ENCODE measurements at places on chromosomes 4 and X. TPM values are rescaled to one million over a fixed set of nuclear protein-coding genes. Genes with fewer than 3 reads are reported as not detected.

- DNase-seq = no peak
Observed at GRCh38 chrX:153517946-153518834, 748 bp downstream of the ATP2B3 start.

DNA sequence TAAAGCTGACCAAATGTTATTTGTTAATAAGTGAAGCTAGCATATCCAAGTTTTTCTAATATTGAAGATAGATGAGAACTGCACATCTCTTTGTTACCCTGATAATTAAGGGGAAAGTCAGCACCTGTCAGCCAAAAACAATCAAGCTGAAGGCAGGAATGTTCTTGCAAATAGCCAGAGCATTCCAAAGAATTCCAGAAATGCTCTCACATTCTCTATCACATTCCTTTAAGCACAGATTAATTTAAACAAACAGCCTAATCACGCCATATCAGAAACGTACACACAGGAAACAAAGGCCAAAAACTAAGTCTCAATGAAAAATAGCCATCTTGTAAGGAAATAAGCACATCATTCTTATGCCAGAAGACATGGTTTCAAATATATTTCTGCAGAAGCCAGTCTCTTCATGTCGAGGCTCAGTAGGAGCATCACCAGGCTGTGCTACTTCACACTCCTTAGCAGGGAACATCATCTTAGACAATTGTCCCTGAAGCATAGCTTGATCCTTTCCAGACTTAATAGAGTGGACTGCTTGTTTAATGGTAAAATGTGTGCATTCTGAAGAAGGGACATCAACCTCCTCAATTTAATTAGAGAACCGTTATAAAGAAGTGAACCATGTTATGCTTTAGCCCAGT, 252.9 kb upstream of the TTC29 start:
- no peak for DNase-seq

- DNase-seq = no peak
Observed at GRCh38 chrX:154818916-154819770, 13.9 kb upstream of the MPP1 start.

DNA sequence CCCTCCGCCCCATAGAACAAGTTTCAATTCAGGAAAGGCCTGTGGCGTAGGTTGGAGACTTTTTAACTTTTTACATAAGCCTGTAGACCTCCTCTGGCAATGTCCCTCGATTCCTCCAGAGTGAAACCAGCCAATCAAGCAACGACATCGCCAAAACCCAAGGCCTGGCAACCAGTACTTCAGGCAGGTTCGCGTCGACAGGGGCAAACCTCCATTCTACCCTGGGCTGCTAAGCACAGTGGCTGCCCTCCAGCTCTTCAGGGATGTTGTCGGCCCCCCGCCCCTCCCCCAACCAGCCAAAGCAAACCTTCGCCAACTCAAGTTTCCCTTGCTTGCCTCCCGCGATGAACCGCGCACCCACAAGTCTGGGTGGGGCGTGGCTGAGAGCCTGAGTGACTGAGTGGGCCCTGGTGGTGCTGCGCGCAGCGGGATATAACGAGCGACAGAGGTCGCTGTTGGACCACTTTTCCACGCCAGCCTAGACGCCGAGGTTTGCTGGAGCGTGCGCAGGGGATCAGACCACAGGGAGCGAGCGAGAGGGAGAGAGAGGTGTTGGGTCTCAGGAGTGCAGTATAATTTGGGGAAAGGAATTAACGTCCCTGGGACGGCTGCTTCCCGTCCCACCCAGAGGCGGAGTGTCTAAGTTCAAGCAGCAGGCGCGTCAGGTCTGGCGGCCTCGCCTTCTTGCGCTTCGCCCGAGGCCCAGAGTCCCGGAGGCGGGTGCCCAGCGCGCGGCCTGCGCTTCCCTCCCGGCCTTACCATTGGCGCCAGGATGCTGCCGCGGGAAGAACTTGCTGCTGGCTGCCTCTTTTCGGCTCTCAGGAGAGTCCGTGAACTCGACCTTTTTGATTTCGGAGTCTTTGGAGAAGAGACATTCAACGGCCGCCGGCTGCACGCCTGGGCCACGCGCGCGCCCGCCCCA, 9.0 kb upstream of the PITX2 start:
- DNase-seq = peak; percentile 66

DNA sequence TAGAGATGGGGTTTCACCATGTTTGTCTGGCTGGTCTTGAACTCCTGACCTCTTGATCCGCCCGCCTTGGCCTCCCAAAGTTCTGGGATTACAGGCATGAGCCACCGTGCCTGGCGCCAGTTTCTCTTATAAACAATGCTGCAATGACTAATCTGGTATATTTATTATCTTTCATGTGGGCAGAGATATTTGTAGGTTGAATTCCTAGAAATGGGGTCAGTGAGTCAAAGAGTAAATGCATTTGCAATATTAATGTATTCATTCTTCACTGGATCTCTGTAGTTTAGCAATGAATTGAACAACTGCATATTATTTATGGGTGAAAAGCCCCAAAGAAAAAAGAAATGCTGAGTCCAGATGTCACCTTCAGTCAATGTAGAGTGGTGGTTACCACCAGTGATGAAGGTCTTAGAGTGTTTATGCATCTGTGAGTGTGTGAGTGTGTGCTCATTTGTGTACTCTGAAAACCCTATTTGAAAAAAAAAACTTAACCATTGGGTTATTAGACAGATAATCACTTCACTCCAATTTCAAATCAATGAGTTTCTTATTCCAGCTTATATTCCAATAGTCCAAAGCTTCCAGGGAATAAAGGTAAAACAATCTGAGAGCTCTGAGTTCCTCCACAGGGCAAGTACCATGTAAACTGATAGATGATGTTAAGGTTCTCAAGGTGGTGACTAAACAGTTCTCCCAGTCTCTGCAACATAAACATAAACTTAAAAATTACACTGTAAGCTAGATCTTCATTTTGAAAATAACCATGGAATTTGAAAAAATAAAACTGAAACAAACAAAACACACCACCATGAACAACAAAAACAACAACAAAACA, 22.6 kb upstream of the CD38 start:
- DNase-seq = no peak

- no peak for DNase-seq
Observed at GRCh38 chrX:114583646-114584374, at the start of gene HTR2C. TSS of gene HTR2C (plus strand) at chrX:114584086. CDS start at chrX:114726937, 142,851 bp downstream.

DNA sequence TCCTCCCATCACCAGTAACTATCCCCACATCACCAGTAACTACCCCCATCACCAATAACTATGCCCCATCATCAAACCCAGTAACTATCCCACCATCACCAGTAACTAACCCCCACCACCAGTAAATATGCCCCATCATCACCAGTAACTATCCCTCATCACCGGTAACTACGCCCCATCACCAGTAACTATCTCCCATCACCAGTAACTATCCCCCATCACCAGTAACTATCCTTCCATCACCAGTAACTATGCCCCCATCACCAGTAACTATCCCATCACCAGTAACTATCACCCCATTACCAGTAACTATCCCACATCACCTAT, 2.9 kb downstream of the ASMTL start:
- DNase-seq = no peak

DNA sequence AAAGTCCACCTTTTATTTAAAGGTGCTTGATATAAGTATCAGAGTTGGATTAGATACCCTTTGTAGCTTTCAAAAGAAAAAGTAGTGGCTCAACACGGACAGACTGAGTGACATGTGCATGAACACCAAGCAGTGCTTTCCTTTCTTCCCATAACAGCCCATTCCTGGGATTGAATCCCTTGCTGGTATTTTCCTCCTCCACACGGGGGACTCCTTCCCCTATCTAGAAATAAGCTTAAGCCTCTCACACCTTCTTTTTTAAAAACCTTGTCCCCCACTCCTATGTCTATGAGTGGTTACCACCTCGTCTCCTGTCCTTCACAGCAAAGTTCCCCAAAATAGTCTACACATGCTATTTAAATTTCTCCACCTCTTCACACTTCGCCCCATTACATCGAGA, 5.1 kb downstream of the AP1S2 start:
- DNase-seq = no peak

Gene HPSE
- total RNA-seq = 1.5 TPM

Gene GYPB
- total RNA-seq = not detected

Gene ARR3
- total RNA-seq = not detected

Gene NAA11
- not detected for total RNA-seq

Data from Right ventricle myocardium superior (tissue), 1 donor.